ENCODE measurements at places on chromosomes 12 and 14.
A peak's percentile ranks its signal among the peaks of the same experiment; 100 is the strongest.

GRCh38 chr14:38065106-38065762 lies 142.5 kb upstream of the SSTR1 start:
- DNase-seq = no peak

- no peak for DNase-seq
Measured at GRCh38 chr12:63025116-63025515, 90.2 kb upstream of the PPM1H start.

GRCh38 chr14:59829469-59830337 lies 40.9 kb downstream of the RTN1 start:
- DNase-seq = peak; percentile 44

DNA sequence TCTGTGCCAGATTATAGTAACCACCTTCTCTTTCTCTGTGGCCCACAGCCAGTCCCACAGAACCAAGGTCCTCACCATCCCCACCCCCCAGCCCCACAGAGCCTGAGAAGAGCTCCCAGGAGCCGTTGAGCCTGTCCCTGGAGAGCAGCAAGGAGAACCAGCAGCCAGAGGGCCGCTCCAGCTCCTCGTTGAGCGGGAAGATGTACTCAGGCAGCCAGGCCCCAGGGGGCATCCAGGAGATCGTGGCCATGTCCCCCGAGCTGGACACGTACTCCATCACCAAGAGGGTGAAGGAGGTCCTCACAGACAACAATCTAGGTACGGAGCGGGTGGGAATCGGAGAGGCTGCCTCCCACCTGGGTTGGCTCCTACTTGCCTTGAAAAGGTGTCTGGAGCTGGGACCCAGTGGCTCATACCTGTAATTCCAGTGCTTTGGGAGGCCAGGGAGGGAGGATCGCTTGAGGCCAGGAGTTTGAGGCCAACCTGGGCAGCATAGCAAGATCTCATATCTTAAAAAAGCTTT lies 34.4 kb downstream of the PHETA1 start:
- no peak for DNase-seq

DNA sequence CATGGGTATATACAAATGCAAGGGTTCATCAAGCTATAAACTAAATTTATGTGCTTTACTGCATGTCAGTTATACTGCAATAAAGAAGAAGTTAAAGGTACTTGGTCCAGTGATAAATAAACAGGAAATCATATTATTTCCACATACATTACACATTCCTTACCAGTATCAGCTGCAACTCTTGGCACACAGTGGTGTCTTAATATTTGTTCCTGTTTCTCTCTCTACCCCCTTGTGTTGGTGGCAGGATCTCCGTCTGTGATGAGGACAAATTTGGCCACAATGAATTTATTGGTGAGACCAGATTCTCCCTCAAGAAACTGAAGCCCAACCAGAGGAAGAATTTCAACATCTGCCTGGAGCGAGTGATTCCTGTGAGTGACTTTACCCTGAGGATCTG lies 19.2 kb upstream of the OAS1 start:
- DNase-seq = no peak

GRCh38 chr12:101074940-101075680 lies 134.9 kb downstream of the SLC5A8 start:
- DNase-seq = peak; percentile 10

DNA sequence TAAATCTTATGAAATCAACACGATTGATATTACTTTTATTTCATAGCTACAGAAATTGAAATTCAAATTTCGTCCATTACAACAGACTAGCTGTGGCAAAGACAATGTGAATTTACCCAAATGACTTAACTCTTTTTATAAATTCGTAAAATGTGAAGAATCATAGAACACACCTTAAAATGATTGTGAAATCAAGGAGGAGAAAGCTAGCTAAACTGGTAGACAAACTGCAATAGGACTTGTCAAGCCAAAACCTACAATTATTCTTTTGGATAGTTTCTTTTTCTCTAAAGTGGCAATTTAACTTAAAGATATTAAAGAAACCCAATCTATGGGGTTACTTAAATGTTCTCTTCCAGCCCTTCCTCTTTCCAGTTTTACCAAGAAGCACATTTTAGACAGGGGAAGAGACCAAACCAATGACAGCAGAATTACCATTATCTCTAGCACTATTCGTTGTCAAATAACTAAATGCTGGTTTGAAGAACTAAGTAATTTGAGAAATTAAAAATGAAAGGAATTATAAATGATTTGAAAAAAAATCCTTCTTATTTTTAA lies 807 bp upstream of the SLC16A7 start:
- no peak for DNase-seq

- DNase-seq = no peak
Measured at GRCh38 chr14:59868021-59868420, 2.6 kb downstream of the RTN1 start.

GRCh38 chr14:31206536-31207286 lies 882 bp downstream of the HECTD1 start:
- DNase-seq = peak; percentile 16

DNA sequence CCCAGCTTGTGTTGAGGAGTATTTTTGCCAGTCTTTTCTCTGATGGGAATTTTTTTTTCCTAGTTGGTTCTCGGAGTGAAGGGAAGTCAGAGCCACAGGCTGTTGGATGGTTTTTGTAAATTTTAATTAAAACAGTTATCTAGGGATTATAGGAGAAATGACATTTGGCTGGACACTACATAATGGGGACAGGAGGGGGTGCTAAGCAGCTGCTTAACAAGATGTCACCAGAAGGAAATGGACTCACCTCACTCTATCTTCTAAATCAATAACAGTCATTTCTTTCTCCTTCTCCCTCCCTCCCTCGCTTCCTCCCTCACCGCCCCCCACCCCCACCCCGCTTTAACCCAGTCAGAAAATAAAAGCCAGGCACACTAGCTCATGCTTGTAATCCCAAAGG lies 93.4 kb upstream of the TMEM233 start:
- peak; percentile 16 for DNase-seq

- DNase-seq = no peak
Measured at GRCh38 chr12:78171061-78171460, 340.4 kb downstream of the NAV3 start.

Measured in PC-3 (cell line).